ENCODE measurements at places on chromosomes 1 and 21.

DNA sequence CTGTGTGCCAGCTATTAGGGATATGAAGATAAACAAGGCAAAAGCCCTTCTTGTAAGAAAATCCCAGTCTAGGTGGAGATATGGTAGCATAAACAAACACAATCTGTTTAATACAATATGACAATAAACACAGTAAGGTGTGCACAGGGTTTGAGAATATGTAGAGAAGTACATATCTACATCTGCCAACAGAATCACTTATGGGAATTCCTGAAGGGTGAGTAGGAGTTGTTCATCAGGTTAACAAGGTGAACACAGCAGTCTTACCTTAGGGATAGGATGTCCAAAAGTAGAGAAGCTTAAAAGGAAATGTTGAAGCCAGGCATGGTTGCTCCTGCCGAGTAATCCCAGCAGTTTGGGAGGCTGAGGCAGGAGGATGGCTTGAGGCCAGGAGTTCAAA, 57.7 kb upstream of the LRRC7 start:
- DNase-seq, result no peak

GRCh38 chr1:27787895-27788294, 14.9 kb downstream of the STX12 start:
- no peak for DNase-seq

DNA sequence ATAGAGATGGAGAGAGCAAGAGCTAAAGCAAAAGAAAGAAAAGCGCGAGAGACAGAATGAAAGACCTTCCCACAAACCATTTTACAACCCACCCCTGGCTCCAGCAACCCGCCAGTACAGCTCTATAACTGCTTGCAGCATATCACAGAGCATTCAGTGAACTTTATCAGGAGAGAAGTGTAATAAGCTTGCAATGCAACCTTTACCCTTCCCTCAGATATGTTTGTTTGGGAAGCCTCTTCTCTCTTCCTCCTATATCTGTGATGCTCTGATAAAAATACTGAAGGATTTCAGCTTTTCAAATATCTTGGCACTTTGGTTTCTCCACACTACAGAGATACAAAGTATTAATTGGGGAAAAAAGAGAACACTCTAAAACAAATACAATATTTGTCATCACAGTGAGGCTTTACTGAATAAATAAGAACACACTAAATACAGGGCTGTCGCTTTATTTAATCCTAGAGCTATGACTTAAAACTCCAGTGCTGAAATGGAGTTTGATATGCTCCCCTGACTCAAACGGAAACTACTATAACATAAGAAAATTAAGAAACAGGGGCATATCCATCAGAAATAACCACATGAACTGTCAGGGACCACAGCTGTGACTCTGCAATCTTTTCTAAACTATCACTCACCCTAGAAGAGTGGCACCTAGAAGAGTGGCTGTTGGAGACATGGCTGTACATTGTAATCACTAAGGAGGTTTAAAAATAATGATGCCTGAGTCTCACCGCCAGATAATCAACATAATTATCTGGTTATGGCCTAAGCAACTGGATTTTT, 6.7 kb downstream of the CRP start:
- no peak for DNase-seq

DNA sequence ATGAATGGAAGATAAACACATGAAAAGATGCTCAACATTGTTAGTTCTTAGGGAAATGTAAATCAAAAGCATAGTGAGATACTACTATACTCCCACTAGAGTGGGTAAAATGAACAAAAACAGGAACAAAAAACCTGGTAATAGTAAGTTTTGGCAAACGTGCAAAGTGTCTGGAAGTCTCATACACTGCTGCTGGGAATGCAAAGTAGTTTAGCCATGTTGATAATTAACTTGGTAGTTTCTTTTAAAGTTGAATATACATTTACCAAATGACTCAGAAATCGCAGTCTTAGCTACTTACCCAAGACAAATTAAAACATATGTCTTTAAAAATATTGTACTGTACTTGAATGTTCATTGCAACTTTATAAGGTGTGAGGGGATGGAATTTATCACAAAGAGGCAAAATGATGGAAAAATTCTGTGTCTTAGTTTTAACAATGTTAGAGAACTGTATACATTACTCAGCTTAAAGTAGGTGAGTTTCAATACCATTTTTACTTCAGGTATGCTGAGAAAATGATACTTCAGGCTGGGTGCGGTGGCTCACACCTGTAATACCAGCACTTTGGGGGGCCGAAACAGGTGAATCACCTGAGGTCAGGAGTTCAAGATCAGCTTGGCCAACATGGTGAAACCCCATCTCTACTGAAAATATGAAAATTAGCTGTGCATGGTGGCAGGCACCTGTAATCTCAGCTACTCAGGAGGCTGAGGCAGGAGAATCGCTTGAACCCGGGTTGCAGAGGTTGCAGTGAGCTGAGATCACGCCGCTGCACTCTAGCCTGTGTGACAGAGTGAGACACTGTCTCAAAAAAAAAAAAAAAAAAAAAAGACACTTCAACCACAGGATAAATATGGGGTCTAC, 102.3 kb downstream of the PDE4B start:
- DNase-seq, result no peak

DNA sequence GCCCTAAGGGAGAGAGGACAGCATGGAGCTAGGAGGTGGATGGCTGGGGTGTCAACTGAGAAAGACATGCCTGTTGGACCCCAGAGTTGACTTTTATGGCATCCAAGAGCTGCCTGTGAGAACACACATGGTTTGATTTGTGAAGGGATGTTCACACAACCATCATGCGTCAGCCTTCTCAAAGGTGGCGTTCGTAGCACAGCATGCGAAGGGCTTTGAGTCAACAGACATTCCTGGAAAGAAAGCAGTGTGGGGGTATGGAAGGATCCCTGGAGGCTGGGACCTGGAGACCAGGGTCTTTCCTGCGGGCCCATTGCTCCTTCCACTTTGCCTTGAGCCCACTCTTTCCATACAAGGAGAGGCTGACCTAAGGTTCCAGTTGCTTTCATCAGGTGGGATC, 6.4 kb upstream of the WNT3A start:
- DNase-seq, result no peak
